ENCODE measurements at places on chromosomes 13 and 19. TPM values are rescaled to one million over a fixed set of nuclear protein-coding genes. Genes with fewer than 3 reads are reported as not detected.

- no peak for DNase-seq
These were observed 13.1 kb upstream of the MEDAG start for GRCh38 chr13:30892966-30893365.

DNA sequence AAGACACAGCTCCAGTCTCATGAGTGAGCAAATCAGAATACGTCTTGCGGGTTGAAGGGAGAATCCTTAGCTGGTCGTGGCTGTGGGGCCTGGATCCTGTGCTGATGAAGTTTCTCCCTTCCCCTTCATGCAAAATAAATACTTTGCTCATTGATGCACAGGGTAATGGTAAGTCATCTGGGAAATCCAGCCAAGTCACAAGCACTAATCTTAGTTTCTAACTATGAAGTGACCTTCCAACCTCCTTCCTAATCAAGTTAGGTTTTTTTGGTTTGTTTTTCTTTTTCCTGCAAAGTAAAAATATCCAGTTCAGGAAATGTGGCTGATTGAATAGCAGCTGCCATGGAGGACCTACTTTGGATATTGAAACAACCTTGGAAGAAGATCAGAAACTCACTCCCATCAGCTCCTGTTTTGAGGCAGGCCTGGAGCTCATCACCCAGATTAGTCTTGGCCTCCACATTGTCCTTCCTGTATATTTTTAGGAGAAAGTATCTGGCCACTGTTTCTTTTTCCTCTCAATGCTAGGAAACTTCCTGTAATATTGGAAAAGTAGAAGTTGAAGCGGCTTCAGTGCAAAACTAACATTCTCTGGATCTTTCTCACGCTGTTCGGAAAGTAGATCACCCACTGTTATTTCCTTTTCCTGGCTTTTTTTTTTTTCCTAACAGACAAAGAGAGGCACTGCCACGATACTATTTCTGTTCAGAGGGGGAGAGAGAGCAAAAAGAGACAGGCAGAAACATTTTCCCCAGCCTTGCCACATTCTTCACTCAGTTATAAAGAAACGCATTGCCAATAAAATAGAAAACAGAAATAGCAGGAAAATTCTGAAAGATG lies 12.3 kb upstream of the ARL11 start:
- no peak for DNase-seq

- no peak for DNase-seq
These were observed 941 bp downstream of the ZNF160 start for GRCh38 chr19:53102206-53102755.

Gene CYP4F2
- total RNA-seq: not detected
